Thyroid gland (tissue), 4 donors: ENCODE measurements at places on chromosomes 4 and X.

- DNase-seq, result peak; percentile 88
These were observed 115.1 kb downstream of the RBM47 start for GRCh38 chr4:40514497-40514951.

DNA sequence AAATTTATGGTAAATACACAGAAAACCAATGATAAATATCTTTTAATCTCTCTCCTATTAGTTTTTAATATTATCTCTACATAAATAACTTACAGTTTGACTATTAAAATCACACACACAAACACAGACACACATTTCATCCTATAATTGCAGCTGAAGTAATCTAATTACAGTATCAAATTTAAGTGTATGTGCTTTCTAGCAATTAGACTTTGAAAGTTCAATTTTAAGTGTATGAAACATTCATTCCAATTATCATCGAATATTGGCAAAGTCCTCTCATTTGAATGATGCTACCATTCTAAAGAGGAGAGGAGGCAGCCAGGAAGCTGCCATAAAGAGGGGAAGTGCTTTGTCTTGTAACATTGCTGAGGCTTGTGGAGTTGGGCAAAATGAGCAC, 221.2 kb upstream of the PABPC4L start:
- DNase-seq, result no peak

DNA sequence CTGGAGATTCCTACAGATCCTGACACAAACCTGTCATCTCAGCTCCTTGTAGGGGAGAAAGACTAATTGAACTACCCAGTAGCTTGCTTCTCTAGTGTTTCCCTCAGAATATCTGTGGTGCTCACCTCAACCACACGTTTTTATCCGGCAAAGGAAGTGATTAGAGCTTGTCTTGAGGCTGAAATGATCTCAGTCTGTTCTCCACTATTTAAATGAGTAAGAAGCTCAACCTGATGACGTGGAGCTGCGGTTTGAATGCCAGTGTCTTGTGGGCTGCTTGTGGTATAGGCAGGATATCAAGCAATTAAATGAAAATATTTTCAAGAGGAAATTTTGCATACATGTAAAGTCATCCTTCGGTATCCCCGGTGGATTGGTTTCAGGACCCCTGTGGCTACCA, 270.2 kb downstream of the TLL1 start:
- DNase-seq, result no peak

DNA sequence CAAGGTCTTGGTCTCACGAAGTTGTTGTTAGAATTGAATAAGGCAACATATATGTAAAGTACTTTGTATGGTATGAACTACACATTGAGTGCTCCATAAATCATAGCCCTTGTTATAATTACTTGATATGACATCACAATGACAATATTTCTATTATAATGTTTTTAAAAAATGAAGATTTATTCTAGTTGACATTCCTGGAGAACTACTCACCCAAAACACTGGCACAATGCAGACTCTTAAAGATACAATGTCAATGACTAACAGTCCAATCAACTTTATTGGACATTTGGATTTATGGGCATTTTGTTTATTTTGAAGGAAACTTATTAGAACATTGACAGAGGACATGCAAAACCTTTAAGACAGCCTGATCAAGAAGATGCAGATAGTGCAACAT, 55.3 kb downstream of the ASB9 start:
- DNase-seq, result no peak

DNA sequence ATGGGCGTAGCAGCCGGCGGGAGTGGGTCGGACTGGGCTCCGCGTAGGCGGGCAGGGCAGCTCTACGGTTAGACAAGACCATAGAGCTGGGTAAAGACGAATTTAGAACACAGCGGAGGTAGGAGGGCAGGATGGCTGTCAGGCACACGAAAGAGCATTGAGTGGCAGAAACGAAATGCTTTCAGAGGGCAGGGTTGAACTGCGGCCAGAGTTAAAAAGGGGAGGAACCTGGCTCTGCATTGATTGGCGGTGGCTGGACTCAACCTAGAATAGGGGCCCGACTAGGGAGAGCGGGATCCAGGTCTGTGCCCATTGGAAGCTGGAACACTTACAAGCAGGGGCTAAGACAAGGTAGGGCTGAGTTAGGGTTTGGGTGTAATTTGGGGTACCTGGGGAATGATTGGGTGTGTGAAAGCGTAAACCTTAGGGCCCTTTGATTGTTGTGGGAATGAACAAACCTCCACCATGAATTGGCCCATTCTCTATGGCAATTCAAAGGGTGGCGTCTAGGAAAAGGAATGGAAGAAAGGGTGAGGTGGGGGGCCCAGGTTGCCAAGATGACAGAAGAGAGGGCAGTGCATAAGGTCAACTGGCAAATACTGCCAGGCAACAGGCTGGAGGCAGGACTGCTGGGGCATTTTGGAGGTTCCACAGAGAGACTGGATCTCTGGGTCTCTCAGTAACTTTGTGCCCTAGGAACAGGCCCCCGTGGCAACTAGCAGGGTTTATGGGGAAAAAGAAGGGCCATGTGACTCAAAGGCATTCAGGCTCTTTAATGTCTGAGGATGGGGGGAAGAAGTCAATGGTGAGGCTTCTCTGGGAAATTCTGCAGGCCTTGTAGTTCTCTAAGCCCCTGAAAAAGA, 911 bp upstream of the ELK1 start:
- no peak for DNase-seq

GRCh38 chr4:102684610-102685052, 76.1 kb downstream of the MANBA start:
- no peak for DNase-seq

GRCh38 chrX:5870238-5870637, 358.4 kb downstream of the NLGN4X start:
- no peak for DNase-seq

DNA sequence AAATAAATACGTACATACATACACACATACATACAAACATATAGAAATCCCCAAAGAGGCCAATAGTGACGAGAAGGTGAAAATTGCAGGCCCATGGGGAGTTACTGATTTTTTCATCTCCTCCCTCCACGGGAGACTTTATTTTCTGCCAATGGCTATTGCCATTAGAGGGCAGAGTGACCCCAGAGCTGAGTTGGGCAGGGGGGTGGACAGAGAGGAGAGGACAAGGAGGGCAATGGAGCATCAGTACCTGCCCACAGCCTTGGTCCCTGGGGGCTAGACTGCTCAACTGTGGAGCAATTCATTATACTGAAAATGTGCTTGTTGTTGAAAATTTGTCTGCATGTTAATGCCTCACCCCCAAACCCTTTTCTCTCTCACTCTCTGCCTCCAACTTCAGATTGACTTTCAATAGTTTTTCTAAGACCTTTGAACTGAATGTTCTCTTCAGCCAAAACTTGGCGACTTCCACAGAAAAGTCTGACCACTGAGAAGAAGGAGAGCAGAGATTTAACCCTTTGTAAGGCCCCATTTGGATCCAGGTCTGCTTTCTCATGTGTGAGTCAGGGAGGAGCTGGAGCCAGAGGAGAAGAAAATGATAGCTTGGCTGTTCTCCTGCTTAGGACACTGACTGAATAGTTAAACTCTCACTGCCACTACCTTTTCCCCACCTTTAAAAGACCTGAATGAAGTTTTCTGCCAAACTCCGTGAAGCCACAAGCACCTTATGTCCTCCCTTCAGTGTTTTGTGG, 180.7 kb downstream of the AR start:
- no peak for DNase-seq

GRCh38 chr4:102868153-102868780, 525 bp upstream of the CISD2 start:
- peak; percentile 2 for DNase-seq

- no peak for DNase-seq
These were observed 61.4 kb downstream of the KLHL4 start for GRCh38 chrX:87578978-87579377.

- DNase-seq, result no peak
These were observed 134.1 kb upstream of the MAP3K15 start for GRCh38 chrX:19649226-19649995.

DNA sequence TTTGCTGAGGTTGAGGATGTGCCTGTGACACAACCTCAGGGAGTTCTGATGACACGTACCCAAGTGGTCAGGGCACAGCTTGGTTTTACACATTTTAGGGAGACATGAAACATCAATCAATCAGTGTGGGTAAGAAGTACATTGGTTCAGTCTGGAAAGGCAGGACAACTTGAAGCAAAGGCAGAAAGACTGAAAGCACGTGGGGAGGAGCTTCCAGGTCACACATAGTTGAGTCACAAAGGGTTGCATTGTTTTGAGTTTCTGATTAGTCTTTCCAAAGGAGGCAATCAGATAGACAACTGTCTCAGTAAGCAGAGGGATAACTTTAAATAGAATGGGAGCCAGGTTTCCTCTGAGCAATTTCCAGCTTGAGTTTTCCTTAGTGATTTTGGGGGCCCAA, 1910.0 kb upstream of the AGA start:
- no peak for DNase-seq

DNA sequence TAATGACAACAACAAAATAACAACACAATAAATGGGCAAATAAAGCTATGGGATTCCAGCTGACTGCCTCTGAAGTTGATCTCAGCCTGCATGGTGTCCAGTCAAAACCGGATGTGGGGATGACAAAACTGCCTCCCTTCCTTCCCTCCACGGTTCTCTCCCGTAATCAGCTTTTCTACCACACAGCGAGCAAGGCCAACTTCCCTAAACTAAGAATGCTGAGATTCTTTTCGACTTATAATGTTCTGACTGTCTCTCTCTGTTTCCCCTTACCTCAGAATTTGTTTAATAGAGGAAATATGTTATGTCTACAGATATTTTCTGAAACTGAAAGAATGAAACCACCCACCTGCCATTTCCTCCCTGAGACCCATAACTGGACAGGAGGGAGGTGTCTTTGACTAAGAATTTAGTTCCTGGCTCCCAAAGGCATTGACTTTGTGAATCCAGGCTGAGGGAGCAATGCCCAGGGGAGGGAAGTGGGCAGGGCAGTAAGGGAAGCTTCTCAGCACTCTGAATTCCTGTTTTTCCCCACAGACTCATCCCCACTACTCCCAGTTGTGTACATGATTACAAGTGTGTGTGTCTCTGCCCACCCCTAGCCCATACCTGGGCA, 1.0 kb upstream of the TLR1 start:
- DNase-seq, result no peak

DNA sequence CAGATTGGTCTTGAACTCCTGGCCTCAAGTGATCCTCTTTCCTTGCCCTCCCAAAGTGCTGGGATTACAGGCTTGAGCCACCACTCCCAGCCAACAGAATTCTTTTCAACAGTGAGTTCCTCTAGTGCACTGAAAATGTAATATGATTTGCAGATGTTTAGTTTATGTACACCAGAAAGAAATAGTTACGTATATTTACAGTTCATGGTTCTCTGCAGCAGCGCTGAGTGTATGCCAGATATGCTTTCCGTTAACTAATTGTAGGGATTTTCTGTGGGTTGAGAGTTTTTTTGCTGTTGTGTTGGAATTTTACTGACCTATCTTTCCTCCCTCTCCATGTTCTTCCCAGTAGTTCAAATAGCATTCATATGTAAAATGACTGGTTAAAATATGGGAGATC, 44.0 kb downstream of the GAB1 start:
- no peak for DNase-seq

DNA sequence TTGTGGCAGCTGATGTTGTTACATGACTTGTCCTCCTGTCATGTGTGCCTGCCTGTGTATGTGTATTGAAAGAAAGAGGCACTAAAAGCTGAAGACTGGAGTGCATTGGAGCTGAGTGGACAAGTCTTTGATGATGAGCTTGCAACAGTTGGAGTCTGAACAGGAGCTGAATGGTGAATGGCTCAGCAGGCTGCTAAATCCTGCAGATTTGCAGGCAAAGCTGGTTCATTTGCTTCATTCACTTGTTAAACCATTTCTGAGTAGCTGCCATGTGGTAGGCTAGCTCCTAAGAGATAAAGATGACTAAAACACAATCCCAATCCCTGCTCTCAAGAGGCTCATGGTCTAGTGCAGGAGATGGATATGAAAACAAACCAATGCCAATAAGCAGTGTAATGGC, 217.3 kb downstream of the CHRDL1 start:
- no peak for DNase-seq

DNA sequence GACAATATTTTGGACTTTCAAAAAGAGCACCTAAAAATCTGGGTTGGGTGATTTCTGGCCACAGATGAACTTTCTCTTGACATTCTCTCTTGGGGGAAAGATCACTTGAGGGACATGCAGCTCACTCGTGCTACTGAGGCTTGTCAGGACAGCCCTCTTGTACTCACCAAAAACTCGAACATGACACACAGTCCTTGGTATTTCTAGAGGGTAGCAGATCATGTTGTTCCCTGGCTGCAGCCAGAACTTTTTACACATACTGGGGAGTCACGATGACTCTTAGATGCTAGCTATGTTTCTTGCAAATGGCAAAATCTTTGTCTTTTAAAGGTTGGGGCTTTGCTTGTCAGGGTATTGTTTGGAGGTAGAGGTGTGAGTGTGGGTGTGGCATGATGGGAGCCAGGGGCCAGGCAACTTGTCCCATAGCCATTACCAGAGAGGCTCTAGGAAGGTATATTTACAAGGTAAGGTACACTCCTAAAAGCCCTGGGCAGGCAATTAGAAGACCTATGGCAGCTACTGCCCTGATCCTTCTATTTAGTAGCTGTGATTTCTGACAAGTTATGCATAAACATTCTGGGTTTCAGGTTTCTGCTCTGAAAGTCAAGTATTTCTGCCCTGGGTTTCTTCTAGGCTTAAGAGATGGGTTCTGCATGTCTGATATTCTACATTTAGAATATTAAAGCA, 241.7 kb upstream of the TLL1 start:
- DNase-seq, result no peak

DNA sequence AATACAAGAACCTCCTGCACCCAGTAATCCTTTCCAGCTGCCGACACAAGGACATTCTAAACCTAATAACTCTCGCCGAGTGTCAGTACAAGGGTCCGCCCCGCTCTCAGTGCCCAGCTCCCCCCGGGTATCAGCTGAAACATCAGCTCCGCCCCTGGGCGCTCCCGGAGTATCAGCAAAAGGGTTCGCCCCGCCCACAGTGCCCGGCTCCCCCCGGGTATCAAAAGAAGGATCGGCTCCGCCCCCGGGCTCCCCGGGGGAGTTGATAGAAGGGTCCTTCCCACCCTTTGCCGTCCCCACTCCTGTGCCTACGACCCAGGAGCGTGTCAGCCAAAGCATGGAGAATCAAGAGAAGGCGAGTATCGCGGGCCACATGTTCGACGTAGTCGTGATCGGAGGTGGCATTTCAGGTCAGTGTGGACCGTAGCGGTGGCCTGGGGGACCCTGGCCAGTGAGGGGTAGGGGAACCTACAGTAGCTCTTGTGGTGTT, at the start of gene MAOA:
TSS of gene MAOA (plus strand) at position 295 of the 490 bp plus-strand sequence. CDS start at position 338, 43 bp downstream.
- peak; percentile 96 for DNase-seq

- DNase-seq, result no peak
These were observed 13.6 kb downstream of the EREG start for GRCh38 chr4:74378573-74378972.

DNA sequence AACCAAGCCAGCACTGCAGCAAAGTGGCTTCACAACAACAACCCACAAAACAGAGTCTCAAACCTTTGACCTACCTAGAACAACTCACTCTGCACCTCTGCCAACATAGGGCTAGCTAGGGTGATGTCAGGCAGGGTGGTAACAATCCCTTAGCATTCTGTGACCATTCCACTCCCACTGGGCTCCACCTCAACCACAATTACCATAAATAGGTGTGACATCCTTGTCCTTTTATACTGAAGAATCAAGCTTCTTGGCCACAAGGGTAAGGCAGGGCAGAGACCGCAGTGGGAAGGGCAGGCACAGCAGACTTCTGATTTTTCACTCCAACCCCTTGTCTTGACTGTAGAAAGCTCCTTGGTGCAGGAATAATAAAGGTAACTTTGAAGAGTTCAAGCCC, 795.4 kb upstream of the DIAPH2 start:
- DNase-seq, result no peak
